Naive thymus-derived CD4-positive, alpha-beta T cell (primary cell): ENCODE measurements at places on chromosomes 11 and 22.

DNA sequence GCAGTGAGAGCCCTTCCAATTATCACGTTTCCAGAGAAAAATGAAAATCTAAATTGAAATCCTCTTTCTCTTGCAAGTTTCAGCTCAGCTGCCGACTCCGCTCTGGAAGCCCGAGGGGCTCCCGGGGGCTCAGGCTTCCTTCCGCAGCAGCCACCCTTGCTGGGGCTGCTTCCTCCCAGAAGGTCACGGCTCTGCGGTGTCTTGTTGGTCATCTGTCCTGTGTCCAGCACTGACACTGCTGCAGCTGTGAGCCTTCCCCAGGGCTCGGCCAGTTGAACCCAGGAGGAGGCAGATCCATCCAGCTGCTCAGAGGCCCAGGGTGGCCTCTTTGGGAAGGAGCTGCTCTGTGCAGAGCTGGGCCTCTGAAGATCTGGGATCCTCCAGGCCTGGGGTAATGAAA lies 1337.2 kb downstream of the TBC1D22A start:
- H3K36me3 ChIP-seq: no peaks in the 10 kb centered on the region
- H3K4me1 ChIP-seq: peaks cover 33% of the 10 kb centered on the region
- DNase-seq: peak; percentile 16
- H3K4me3 ChIP-seq: no peak overlapping the region
- no peak overlapping the region for H3K27ac ChIP-seq
- no peaks in the 10 kb centered on the region for H3K27me3 ChIP-seq

DNA sequence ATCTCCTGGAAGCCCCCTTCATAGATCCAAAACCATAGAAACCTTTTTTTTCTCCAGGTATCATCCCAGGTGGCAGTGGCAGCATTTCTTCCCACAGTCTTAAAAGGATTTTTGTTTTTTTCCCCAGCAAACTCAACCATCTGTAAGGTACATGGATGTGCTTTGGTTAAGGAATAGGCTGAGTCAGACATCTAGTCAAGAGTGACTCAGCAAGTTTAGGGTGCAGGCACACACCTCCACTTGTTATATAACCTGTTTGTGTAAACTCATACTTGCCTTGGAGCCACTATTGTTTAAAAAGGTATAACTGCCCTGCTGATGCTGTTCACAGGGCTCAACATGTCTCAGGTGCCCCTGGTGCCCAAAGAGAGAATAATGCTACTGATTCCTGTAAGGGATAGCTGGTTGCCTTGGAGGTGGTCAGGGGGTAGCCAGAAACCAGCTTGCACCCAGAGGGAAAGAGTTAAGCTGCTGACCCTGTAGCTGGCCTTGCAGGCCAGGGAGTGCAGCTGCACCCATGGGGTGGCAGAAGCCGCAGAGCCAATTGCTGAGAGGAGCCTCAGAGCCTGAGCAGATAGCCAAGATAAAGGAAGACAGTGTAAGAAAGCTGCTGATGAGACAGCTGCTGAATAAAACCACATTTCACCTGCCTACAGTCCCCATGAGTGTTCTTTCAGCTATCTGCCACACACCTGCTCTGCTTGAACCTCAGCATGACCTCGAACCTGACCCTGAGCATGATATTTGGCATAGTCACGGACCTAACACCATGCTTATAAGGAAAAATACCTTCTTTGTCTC lies 1726.1 kb upstream of the RAG2 start:
- H3K4me1 ChIP-seq: no peaks in the 10 kb centered on the region
- H3K4me3 ChIP-seq: no peak overlapping the region
- H3K36me3 ChIP-seq: no peaks in the 10 kb centered on the region
- no peak overlapping the region for H3K27ac ChIP-seq

DNA sequence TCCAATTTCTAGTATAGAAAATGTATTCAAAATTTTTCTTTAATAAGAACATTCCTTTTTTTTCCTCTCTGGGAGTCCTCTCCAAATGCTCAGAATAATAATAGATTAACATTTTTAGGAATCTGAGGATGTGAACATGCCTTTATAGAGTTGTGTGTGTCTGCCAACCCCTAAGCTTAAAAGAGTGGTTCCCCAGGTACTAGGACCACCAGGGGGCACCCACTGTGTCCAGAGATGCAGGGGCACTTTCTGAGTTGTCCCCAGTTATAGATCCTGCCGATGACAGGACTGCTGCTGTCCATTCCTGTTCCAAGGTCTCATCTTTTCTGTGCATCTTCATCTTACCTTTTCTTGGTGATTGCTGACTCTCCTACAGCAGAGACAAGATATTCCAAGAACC lies 27.0 kb upstream of the MICAL2 start:
- no peak overlapping the region for H3K4me3 ChIP-seq
- H3K27ac ChIP-seq: no peak overlapping the region
- DNase-seq: no peak
- peaks cover 23% of the 10 kb centered on the region for H3K4me1 ChIP-seq
- no peaks in the 10 kb centered on the region for H3K27me3 ChIP-seq
- no peaks in the 10 kb centered on the region for H3K36me3 ChIP-seq

GRCh38 chr11:36316049-36316448 lies 20.0 kb downstream of the PRR5L start:
- H3K27ac ChIP-seq: no peak overlapping the region
- H3K36me3 ChIP-seq: no peaks in the 10 kb centered on the region
- no peak overlapping the region for H3K4me3 ChIP-seq
- DNase-seq: no peak
- no peaks in the 10 kb centered on the region for H3K4me1 ChIP-seq
- no peaks in the 10 kb centered on the region for H3K27me3 ChIP-seq

DNA sequence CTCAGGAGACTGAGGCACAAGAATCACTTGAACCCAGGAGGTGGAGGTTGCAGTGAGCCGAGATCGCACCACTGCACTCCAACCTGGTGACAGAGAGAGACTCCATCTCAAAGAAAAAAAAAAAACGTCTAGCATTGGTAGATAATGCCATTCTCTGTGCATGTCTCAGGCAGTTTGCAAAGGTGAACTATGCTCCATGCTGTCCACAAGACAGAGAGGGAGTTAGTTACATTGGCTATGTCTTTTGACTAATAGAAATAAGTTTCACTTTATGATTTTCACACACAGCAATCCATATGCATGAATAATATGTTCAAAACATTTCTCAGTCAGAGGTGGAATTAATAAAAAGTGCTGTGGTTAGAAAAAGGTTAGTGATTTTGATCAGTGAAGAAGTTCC lies 591.4 kb downstream of the ETS1 start:
- H3K27ac ChIP-seq: no peak overlapping the region
- H3K4me1 ChIP-seq: no peaks in the 10 kb centered on the region
- H3K36me3 ChIP-seq: no peaks in the 10 kb centered on the region
- H3K4me3 ChIP-seq: no peak overlapping the region
